ENCODE measurements at places on chromosomes 6 and 20.

- H3K4me1 ChIP-seq: peaks cover 46% of the 10 kb centered on the region
- no peaks in the 10 kb centered on the region for H3K27me3 ChIP-seq
- H3K27ac ChIP-seq: no peak overlapping the region
- no peak overlapping the region for H3K4me3 ChIP-seq
- DNase-seq: no peak
Observed at GRCh38 chr20:19937651-19938420, 79.3 kb upstream of the NAA20 start.

- peak; percentile 66 for DNase-seq
- no peaks in the 10 kb centered on the region for H3K27me3 ChIP-seq
- H3K36me3 ChIP-seq: no peaks in the 10 kb centered on the region
- peak overlapping the region; percentile 97 for H3K27ac ChIP-seq
- H3K4me3 ChIP-seq: peak overlapping the region; percentile 85
- H3K4me1 ChIP-seq: peaks cover 13% of the 10 kb centered on the region
Observed at GRCh38 chr6:12010635-12011275, 1.4 kb upstream of the HIVEP1 start.

GRCh38 chr6:148572676-148573335, 174.0 kb upstream of the UST start:
- no peaks in the 10 kb centered on the region for H3K36me3 ChIP-seq
- no peaks in the 10 kb centered on the region for H3K4me1 ChIP-seq
- no peak overlapping the region for H3K27ac ChIP-seq
- no peak for DNase-seq

- H3K4me1 ChIP-seq: no peaks in the 10 kb centered on the region
- no peaks in the 10 kb centered on the region for H3K27me3 ChIP-seq
- no peak overlapping the region for H3K27ac ChIP-seq
Observed at GRCh38 chr6:11412616-11413015, 124.9 kb upstream of the TMEM170B start.

GRCh38 chr6:26531897-26532296, 6.3 kb upstream of the HMGN4 start:
- no peaks in the 10 kb centered on the region for H3K27me3 ChIP-seq
- peaks cover 10% of the 10 kb centered on the region for H3K4me1 ChIP-seq
- H3K27ac ChIP-seq: peak overlapping the region; percentile 86
- H3K36me3 ChIP-seq: no peaks in the 10 kb centered on the region

- no peaks in the 10 kb centered on the region for H3K36me3 ChIP-seq
- no peak for DNase-seq
Observed at GRCh38 chr20:15287329-15287728, 949.9 kb upstream of the FLRT3 start.

GRCh38 chr20:52665441-52665840, 306.7 kb upstream of the TSHZ2 start:
- no peaks in the 10 kb centered on the region for H3K36me3 ChIP-seq
- H3K27ac ChIP-seq: no peak overlapping the region
- no peak for DNase-seq
- H3K4me1 ChIP-seq: no peaks in the 10 kb centered on the region
- H3K27me3 ChIP-seq: no peaks in the 10 kb centered on the region

DNA sequence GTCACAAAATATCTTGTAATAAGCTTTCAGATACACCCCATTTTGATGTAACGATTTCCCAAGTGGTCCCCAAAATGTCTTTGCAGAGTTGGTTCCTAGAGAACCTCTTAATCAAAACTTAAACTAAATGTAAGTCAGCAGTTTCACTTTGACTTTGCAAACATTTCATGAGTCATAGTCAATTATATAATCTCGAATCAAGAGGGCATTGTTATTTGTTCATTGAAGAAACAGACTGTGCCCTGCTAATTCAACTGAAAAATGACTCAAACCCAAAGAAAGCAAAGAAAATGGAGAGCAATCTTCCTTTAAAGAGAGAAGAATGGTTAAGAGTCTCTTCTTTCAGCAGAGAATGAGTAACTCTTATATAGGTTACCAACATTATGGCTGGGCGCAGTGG, 58.3 kb downstream of the IPCEF1 start:
- peak; percentile 68 for DNase-seq
- no peaks in the 10 kb centered on the region for H3K36me3 ChIP-seq
- peak overlapping the region; percentile 79 for H3K27ac ChIP-seq
- no peak overlapping the region for H3K4me3 ChIP-seq
- no peaks in the 10 kb centered on the region for H3K27me3 ChIP-seq
- peaks cover 32% of the 10 kb centered on the region for H3K4me1 ChIP-seq

DNA sequence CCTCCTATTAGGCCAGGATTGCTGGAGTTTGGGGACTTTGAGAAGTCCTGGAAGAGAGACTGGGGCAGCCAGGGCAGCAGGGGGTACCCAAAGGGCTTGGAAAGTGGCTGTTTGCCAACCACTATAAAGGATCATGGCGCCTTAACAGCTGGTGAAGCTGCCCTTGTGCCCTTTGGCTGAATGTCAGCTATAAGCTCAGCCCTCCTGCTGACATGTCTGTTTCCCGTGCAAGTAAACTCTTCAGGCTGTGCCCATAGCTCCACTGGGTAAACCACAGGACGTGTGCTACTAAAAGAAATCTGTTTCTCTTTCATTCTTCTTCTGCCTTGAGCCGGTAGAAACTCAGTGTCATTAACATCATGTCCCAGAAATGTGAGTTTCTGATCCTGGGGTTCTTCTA, 97.3 kb downstream of the CAP2 start:
- H3K36me3 ChIP-seq: no peaks in the 10 kb centered on the region
- H3K27ac ChIP-seq: no peak overlapping the region
- no peaks in the 10 kb centered on the region for H3K27me3 ChIP-seq
- H3K4me3 ChIP-seq: no peak overlapping the region
- DNase-seq: no peak

- H3K4me3 ChIP-seq: no peak overlapping the region
- no peaks in the 10 kb centered on the region for H3K27me3 ChIP-seq
- H3K36me3 ChIP-seq: no peaks in the 10 kb centered on the region
- H3K4me1 ChIP-seq: no peaks in the 10 kb centered on the region
- H3K27ac ChIP-seq: no peak overlapping the region
Observed at GRCh38 chr6:147035886-147036285, 168.3 kb upstream of the STXBP5 start.

DNA sequence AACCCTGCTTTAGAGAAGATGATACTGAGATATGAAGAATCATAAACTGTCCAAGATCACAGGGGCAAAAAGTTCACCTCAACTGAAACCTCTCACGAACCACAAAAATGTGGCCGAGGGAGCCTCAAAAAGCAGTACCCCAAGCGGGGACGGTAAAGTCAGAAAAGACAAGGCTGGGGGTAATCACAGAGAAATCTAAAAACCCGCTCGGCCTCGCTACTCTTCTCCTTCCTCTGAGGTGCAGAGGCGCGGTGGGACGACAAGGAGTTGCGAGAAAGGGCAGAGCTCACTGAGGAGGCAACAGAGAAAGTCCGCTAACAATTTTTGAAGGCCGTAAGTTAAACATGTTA, 356 bp upstream of the IRAK1BP1 start:
- H3K4me1 ChIP-seq: no peaks in the 10 kb centered on the region
- H3K36me3 ChIP-seq: no peaks in the 10 kb centered on the region
- H3K27me3 ChIP-seq: no peaks in the 10 kb centered on the region

DNA sequence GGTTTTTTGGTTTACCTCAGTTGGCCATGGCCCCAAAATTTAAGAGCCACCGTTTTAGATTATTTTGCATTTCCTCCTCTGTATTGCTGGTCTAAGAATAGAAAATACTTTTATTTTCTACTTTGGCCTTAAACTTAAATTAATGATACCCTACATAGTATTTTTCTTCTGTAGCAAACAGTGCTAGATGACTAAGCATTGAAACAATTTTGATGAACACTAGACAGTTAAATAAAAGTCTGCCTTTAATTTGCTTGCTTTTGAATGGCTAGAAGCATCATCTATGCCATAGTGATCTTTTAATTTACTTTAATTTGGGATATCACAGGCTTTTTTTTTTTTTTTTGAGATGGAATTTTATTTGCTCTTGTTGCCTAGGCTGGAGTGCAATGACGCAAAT, 106.4 kb downstream of the CD109 start:
- H3K4me3 ChIP-seq: no peak overlapping the region
- no peaks in the 10 kb centered on the region for H3K36me3 ChIP-seq
- H3K27me3 ChIP-seq: no peaks in the 10 kb centered on the region
- H3K27ac ChIP-seq: no peak overlapping the region
- H3K4me1 ChIP-seq: no peaks in the 10 kb centered on the region

GRCh38 chr20:45685896-45686295, 15.9 kb upstream of the WFDC11 start:
- H3K36me3 ChIP-seq: no peaks in the 10 kb centered on the region
- no peaks in the 10 kb centered on the region for H3K4me1 ChIP-seq
- no peak overlapping the region for H3K4me3 ChIP-seq

DNA sequence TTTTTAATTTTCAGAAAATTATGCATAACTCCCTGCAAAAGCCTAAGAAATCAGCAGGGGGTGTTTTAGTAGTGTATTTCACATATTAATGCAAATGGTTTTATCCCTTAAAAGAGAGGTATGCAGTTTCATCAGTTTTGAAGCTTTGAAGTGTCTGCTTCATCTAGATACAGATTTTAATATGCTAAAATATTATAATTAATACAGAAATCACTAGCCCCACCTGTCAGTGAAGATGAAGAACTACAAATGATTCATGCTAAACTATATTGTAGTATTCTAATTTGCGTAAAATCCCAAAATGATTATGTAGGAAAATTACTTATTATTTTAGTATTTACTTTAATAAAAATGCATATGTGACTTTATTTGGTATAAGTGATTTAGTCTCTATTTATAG, 2.9 kb upstream of the TFB1M start:
- peaks cover 26% of the 10 kb centered on the region for H3K4me1 ChIP-seq
- H3K27me3 ChIP-seq: no peaks in the 10 kb centered on the region
- DNase-seq: no peak

GRCh38 chr6:117540670-117541069, 58.2 kb downstream of the DCBLD1 start:
- no peak overlapping the region for H3K27ac ChIP-seq
- peaks cover 82% of the 10 kb centered on the region for H3K36me3 ChIP-seq
- no peaks in the 10 kb centered on the region for H3K4me1 ChIP-seq
- H3K4me3 ChIP-seq: no peak overlapping the region

DNA sequence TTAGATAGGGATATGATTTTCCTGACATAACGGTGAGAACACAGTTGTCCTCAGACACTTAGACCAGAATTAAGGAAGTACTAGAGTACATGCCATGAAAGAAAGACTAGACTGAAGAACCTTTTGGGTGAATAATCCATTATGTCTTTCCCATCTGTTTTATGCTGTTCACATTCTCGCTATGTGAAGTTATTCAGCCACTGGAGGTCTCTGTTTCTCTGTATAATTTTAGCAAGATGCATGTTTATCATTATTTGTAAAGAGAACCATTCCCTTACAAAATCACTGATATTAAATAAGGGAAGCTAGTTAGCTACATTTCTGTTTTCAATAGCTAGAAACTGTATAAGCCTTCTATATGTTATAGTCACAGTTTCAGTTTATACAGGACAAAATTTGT, 391.9 kb downstream of the CD109 start:
- no peaks in the 10 kb centered on the region for H3K36me3 ChIP-seq
- no peak overlapping the region for H3K4me3 ChIP-seq
- H3K4me1 ChIP-seq: no peaks in the 10 kb centered on the region
- no peaks in the 10 kb centered on the region for H3K27me3 ChIP-seq
- DNase-seq: no peak

DNA sequence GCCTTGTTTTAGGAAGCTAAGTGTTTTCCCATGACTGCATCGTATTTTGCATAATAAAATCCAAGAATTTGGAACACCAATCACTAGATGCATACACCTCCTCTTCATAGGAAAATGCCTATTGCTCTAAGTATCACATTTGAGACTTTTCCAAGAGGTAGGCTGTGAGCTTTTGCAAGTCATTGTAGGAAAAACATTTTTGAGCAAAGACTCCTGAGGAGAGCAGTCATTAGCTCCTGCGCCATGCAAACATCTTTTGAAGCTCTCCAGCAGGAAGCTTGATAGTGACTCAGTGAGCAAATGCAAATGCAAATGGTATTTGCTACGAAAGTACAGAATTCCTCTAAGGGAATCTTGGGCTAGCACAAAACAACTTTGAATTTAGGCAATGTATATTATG, 750.4 kb downstream of the QKI start:
- H3K27ac ChIP-seq: no peak overlapping the region
- H3K36me3 ChIP-seq: no peaks in the 10 kb centered on the region
- no peak overlapping the region for H3K4me3 ChIP-seq
- H3K4me1 ChIP-seq: no peaks in the 10 kb centered on the region

DNA sequence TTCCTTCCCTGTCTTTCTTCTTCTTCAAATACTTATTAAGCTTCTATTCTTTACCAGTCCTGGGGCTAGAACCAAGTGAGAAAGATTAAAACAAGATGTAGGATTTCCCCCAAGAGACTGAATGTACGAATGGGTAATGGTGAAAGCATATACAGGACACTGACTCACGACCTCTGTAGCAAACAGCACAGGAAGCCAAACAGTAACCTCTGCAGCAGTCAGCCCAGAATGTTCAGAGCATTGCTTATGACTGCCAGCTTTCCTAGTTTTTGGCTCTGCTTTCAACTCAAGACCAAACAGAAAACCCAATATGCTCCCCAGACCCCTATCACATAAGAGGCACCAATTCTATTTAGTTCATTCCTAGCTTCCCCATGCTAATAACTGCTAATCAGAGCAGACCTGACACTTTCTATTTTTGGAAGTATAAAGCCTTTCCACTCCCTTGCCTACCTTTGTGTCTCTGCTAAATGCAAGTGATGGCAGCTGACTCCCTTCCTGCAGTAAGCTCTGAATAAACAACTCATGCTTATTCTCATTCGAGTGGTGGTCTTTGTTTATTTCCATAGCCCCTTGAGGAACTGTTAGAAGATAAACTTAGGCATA, 690.6 kb downstream of the EPM2A start:
- H3K27me3 ChIP-seq: no peaks in the 10 kb centered on the region
- H3K4me3 ChIP-seq: no peak overlapping the region
- peak; percentile 23 for DNase-seq
- H3K36me3 ChIP-seq: no peaks in the 10 kb centered on the region
- H3K27ac ChIP-seq: no peak overlapping the region
- H3K4me1 ChIP-seq: no peaks in the 10 kb centered on the region

DNA sequence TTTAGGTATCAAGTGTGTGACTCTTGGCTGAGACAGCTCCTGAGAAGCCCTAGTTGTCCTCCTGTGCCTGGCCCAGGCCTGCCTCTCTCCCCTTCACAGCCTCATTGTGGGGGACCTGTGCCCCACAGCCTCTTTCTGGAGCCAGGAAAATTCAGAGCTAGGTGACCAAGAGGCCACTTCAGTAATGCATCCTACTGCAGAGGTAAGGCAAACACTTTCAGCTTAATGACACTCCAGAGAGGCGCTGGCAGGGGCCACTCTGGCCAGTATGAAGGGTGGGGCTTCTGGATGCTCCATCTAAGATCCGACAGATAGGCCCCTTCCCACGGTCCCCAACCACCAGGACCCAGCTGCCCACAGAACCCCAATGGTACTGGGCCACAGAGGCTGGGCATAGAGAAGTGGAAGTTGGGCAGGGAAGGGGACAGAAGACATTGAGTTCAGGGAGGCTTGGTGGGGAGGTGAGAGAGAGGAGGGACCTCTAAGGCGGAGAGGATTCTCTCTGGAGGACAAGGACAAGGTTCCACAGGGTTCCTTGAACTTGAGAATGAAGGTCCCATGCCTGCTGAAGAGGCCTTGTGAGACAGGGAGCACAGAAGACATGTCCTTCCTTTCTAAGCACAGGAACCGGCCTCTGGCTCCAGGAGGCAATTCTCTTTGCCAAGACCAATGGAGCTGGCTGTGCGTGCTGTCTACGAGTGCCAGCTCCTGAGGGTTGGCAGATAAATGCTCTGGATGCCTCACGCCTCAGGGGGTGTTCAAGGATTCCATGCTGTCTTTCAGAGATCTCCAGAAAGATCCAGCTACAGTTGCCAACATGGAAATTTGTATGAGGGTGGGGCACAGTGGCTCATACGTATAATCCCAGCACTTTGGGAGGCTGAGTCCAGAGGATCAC, 46.4 kb upstream of the TGM2 start:
- no peaks in the 10 kb centered on the region for H3K27me3 ChIP-seq
- no peak overlapping the region for H3K4me3 ChIP-seq

- no peaks in the 10 kb centered on the region for H3K4me1 ChIP-seq
- H3K27me3 ChIP-seq: no peaks in the 10 kb centered on the region
- DNase-seq: no peak
- no peak overlapping the region for H3K4me3 ChIP-seq
Observed at GRCh38 chr6:4413073-4413472, 277.7 kb upstream of the ECI2 start.

Data from stomach (tissue), 19 donors.